Adrenal gland (tissue), 19 donors: ENCODE measurements at places on chromosomes 3 and 15. TPM values are rescaled to one million over a fixed set of nuclear protein-coding genes. Genes with fewer than 3 reads are reported as not detected.

DNA sequence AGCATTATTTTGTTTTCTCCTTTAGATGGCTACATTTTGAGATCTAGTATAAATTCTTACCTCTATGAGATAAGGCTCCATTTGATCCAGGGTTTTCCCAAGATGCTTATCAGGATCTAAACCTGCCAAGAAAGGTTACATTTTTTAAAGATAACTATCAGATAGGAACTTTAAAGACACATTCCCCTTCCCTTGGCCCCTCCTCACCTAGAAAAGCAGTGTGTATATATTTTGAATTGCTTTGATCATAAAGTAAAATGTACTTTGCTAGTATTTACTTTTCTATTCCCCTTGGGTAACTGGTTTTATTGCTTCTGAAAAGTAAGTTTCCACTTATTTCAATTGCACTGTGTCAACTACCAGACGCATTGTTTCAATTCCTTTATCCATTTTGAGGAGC lies 135.2 kb downstream of the DPH6 start:
- no peak for DNase-seq
- H3K27me3 ChIP-seq: no peaks in the 10 kb centered on the region
- no peak overlapping the region for H3K4me3 ChIP-seq
- H3K4me1 ChIP-seq: no peaks in the 10 kb centered on the region
- H3K36me3 ChIP-seq: no peaks in the 10 kb centered on the region

- H3K4me3 ChIP-seq: no peak overlapping the region
- H3K27me3 ChIP-seq: no peaks in the 10 kb centered on the region
- peaks cover 21% of the 10 kb centered on the region for H3K4me1 ChIP-seq
- no peak overlapping the region for H3K27ac ChIP-seq
Measured at GRCh38 chr3:136070953-136071949, 105.7 kb downstream of the PPP2R3A start.

GRCh38 chr15:98727115-98728040 lies 79.0 kb downstream of the IGF1R start:
- H3K36me3 ChIP-seq: no peaks in the 10 kb centered on the region
- H3K4me3 ChIP-seq: no peak overlapping the region
- peak; percentile 94 for DNase-seq
- peak overlapping the region; percentile 88 for H3K27ac ChIP-seq

- no peak overlapping the region for H3K4me3 ChIP-seq
- no peaks in the 10 kb centered on the region for H3K4me1 ChIP-seq
- DNase-seq: no peak
- H3K36me3 ChIP-seq: no peaks in the 10 kb centered on the region
Measured at GRCh38 chr3:64971602-64972001, 283.8 kb upstream of the ADAMTS9 start.

The PLXNB1 gene
- 5.9 TPM for total RNA-seq

The PPP1R14D gene
- total RNA-seq: not detected

The GPR62 gene
- 0.44 TPM for total RNA-seq
